Epithelial cell of prostate (primary cell): ENCODE measurements at places on chromosomes 6 and 20.
A peak's percentile ranks its signal among the peaks of the same experiment; 100 is the strongest.

DNA sequence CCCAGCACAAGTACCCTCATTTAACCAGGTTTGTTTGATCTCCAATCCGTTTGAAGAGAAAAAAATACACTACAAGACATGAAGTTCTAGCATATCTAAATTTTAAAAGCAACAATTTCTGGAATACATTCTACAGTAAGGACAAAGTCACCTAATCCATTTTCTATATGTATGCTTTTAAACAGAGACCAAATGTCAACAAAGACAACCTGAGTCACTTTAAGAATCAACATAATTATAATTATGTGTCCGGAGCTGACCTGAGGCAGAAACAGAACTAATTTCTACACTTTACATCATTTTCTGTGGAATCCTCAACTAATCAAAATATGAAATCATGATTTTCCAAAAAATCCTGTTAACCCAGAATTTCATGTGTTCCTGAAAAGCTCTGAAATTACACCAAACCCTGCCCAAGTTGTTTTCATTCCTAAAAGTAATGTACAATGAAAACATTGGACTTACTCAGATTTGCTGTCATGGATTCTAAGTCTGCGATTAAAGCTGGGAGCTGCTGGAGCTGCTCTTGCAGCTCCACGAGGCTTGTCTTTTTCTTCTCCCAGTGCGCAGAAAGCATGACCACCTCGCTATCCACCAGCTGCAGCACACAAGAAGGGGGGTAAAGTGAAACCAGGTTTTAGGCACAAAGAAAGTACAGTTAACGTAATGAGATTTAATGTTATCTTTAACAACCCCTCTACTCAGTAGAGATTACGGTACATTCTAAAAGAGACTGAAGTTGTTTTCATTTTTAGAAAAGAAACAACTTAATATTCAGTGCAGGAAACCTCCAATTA, 35.8 kb downstream of the DTNBP1 start:
- DNase-seq = no peak

GRCh38 chr6:27765028-27765590, 147.1 kb downstream of the OR2B2 start:
- DNase-seq = no peak

GRCh38 chr6:3005874-3006273, 6.2 kb downstream of the NQO2 start:
- no peak for DNase-seq

- no peak for DNase-seq
These were observed 286.2 kb downstream of the DHX35 start for GRCh38 chr20:39248171-39248861.

- DNase-seq = no peak
These were observed 259.0 kb downstream of the FOXC1 start for GRCh38 chr6:1868561-1869261.

GRCh38 chr6:19472850-19473249, 364.3 kb upstream of the ID4 start:
- DNase-seq = no peak

DNA sequence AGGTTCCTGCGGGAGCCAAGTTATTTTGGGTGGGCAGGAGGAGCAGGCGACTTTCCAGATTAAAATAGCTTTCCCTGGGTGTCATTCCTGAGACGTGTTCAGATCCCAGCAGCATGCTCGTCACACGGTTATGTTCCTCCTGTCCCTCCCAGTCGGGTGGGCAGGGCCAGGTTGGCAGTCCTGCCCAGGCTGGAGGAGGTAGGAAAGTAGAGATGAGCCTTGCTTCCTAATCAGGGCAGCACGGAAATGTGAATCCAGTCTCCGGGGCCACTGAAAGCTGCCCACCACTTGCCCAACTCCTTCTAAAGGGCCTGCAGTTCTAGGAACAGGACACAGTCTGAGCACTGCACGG, 137.0 kb downstream of the MRPL14 start:
- DNase-seq = no peak

- no peak for DNase-seq
These were observed 52.3 kb downstream of the RNGTT start for GRCh38 chr6:88910922-88911778.

GRCh38 chr6:95294043-95294442, 283.3 kb upstream of the MANEA start:
- peak; percentile 18 for DNase-seq

DNA sequence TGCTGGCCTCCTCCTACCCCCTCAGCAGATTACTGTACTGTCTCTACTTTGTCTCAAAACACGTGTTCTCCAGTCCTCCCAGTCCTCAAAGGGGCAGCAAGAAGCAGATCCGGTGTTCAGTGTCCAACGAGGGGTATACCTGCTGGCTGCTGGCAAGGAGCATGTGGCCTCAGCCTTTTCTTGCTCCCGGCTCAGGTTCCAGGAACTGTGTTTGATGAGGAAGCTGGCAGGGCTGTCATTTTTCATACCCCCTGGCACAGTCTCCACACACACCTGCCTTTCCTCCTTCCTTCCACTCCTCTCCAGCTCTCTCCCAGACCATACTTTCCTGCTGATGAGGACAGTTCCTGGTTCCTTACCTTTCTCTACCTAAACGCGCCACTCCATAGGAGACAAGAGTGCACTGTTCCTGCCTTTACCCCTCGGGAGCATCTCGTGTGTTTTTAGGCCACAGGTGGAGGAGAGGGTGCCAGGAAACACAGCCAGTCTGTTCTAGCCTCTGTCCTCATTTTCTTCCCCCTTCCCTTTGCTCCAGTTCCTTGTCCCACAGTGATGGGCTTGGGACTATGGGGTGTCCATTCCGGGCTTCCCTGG, 77.2 kb downstream of the SSR1 start:
- no peak for DNase-seq

GRCh38 chr6:100761841-100762240, 119.3 kb downstream of the ASCC3 start:
- DNase-seq = no peak

DNA sequence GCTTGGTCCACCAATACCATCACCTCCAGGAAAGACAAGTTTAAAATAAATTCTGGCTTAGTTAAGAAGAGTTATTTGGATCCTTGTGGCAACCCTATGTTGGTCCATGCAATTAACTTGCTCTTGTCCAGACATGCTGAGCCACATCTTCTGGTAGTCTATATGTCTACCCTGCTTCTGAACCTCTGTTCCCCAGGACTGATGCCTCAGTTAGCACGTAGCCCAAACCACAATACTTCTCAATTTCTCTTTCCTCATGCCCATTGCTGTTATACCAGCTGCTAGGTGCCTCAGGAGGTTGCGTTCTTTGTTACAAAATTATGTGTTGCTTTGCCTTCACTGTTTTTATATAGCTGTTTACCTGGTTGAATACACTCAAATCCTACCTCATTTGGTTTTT, 116.4 kb upstream of the KCNQ5 start:
- no peak for DNase-seq

DNA sequence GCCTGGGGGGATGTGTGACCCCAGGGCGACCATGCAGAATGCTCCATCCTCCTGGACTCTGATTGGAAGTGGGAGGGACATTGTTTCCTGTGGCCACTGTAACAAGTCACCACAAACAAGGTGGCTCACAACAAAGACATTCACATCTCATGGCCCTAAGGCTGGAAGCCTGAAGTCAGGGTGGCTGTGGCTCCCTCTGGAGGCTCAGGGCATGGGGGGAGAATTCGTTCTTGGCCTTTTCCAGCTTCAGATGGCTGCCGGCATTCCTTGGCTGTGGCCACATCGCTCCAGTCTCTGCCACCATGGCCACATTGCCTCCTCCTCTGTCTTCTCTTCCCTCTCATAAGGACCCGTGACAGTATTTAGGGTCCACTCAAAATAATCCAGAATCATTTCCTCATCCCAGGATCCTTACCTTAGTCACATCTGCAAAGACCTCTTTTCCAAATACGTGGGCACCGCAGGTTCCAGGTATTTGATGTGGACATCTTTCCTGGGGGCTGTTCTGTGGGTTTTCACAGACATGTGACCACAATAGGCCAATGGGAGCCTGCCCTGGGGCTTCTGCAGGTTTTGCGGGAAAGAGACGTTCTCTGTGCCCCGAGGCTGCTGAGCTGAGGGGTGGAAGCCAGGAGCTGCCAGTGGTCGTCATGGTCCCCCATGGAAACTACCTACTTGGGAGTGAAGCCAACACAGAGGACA, 249.3 kb downstream of the PREX1 start:
- no peak for DNase-seq

GRCh38 chr6:4929097-4929718, 74.6 kb downstream of the RPP40 start:
- DNase-seq = no peak

- DNase-seq = no peak
These were observed 1.5 kb downstream of the CCND3 start for GRCh38 chr6:41939848-41940758.

DNA sequence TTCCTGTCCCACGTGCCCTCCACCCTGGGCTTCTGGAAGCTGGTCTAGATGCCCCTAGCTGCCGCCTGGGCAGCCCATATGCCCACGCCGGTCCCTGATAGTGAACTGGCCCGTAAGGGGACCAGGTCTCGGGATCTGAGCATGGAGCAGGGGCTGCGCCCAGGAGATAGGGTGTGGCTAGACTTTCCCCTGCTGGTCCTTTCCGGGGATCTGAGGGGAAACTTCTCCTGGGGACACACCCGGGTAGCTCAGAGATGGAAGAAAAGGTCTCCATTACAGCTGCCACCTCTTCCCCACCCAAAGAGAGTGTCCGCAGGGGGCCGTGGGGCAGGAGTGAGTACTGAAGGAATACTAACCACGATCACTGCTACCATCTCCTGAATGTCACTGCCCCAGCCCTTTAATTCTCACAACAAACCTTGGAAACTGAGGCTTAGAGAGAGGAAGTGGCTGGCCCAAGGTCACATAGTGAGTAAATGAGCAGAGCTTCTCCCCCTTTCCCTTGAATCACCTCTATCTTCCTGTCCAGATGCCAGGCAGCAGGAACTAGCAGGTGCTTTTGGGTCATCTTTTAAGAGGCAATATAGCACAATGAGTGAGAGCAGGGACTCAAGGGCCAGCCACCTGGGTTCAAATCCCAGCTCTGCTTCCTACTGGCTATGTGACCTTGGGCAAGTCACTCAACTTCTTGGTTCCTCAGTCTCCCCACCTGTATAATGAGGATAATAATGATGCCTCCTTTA, 11.8 kb upstream of the CCN5 start:
- DNase-seq = no peak

- peak; percentile 8 for DNase-seq
These were observed 207.2 kb downstream of the BTBD9 start for GRCh38 chr6:38432479-38432878.

- no peak for DNase-seq
These were observed 62.6 kb upstream of the THEMIS start for GRCh38 chr6:127963495-127963894.

- no peak for DNase-seq
These were observed 50.3 kb upstream of the CDKAL1 start for GRCh38 chr6:20483887-20484497.

- no peak for DNase-seq
These were observed 194.0 kb downstream of the EYA4 start for GRCh38 chr6:133435065-133435728.

DNA sequence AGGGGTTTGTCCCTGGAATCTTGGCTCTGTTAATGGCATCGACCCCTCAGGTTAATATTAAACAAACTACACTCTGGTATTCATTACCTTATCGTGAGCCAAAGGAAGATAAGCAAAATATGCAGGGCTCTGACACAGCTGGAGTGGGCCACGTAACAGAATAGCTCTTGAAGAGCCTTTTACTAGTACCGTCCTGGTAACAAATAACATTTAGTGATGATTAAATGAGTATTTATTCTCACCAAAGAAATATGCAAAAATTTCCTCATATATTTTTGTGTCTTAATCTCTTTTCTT, 20.1 kb upstream of the UTRN start:
- DNase-seq = no peak

- DNase-seq = no peak
These were observed 127.0 kb downstream of the KIF16B start for GRCh38 chr20:16446246-16446645.

- DNase-seq = no peak
These were observed 56.8 kb upstream of the FABP7 start for GRCh38 chr6:122722746-122723145.

GRCh38 chr6:139608466-139609261, 234.2 kb upstream of the CITED2 start:
- no peak for DNase-seq

DNA sequence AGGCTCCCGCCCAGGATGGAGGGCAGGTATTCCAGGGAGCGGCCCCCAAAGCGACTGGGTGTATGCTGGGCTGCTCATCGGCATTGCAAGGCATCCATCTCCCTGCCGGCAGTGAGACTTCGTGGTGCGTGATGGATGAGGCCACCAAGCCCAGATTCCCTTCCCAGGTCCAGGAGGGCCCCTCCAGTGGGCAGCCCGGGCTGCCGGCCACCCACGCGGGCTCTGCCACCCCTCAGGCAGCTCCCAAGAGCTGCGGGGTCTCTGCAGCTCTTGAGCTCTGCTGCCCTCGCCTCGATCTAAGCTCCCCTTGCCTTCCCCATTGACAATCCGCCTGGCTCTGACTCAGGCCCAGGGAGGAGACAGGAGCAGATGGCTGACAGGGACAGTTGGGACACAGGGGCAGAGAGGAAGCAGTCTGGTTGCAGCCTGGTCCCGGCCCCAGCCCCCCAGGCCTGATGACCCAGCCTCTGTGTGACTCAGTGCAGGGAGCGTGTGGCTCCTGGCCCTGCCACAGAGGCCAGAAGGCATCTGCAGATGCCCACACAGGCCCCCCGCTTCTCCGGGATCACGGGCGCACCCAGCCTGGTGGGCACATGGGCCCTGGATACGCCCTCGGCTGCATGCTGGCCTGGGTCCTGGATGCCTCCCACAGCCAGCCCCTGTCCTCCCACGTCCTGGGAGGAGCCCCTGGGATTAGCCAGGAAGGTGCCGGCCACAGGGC, 33.0 kb downstream of the SLCO4A1 start:
- DNase-seq = no peak
